ENCODE measurements at places on chromosomes 3 and 15.

DNA sequence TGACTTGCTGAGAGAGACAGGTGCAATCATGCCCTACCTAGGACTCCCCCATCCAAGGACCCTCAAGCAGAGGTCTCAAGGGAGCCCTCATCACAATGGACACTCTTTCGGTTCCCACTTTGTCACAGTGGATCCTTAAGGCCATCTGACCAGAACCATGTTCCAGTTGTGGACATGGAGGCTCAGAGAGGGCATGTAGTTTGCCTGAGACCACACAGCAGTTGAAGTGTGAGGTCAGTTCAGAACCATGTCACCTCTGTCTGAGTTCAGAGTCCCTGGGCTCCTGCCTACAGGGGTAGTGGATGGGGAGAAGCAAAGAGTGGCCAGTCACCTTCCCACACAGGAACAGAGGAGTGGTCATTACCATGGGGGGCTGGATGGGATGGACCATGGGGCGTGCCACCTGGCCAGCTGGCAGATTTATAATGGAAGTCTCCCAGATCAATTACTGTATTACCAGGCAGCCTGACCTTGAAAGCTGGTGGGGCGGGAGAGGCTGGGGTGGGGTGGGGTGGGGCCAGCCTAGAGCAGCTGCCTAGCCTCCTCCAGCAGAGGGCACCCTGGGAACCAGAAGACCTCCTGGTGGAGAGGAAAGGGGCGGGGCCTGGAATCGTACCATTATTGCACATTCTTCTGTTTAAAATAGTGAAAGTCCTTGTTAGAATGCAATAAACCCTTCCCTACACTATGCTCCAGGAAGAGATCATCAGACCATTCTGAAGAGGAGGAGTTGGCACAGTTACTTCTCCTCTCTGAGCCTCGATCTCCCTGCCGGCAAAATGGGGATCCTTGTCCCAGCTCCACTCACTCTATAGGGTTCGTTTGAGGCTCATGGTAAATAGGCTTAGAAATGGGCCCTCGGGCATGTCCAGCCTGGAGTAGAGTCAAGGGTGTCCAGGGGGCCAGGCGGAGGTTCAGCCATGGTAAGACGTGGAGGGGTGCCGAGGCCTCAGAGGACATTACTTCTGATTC lies 26.9 kb upstream of the LINGO1 start:
- DNase-seq: no peak

- DNase-seq: no peak
Measured at GRCh38 chr3:142904639-142905436, 16.0 kb upstream of the PCOLCE2 start.

- no peak for DNase-seq
Measured at GRCh38 chr15:26623071-26623470, 149.8 kb downstream of the GABRB3 start.

DNA sequence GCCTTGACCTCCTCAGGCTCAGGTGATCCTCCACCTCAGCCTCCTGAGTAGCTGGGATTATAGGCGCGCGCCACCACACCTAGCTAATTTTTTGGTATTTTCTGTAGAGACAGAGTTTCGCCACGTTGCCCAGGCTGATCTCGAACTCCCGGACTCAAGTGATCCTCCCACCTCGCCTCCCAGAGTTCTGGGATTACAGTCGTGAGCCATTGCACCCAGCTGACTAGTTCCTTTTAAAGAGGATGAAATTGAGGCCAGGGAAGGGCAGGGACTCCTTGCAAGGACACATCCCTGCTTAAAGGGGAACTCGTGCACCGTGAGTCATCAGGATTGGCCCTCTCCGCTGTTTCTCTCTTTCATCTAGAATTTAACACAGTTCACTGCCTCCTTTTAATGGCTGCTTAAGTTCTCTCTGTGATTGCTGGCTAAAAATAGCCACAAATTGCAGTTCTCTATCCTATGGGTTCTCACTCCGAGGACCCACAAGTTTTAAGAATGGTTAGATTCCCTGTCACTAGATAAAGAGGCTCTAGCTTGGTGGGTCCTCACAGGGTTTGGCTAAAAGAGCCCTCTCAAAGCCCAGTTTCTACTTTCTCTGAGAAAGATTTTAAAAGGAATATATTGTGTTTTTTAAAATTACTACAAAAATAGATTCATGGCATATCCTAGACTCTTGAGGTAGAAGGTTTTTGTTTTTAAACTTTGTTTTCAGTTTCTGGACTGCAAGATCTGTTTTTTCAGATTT lies 1.4 kb downstream of the CRTAP start:
- peak; percentile 13 for DNase-seq

DNA sequence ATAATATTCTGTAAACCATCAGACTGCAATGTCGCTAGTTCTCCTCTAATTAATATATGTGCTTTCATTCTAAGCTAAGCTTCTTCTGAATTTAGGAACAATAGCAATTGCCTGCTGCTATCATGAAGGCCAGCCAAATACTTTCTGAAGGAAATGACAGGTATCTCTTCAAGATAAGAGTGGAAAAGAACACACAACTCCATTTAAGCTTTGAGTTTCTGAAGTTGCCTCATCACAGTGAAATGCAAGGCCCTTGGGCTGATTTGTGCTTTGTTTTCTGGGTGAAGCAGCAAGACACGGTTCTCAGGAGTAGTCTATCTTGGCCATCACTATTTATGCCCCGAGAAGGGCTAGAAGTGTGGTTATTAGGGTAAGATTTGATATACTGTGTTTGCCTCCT lies 6.2 kb downstream of the SLC7A14 start:
- DNase-seq: no peak

DNA sequence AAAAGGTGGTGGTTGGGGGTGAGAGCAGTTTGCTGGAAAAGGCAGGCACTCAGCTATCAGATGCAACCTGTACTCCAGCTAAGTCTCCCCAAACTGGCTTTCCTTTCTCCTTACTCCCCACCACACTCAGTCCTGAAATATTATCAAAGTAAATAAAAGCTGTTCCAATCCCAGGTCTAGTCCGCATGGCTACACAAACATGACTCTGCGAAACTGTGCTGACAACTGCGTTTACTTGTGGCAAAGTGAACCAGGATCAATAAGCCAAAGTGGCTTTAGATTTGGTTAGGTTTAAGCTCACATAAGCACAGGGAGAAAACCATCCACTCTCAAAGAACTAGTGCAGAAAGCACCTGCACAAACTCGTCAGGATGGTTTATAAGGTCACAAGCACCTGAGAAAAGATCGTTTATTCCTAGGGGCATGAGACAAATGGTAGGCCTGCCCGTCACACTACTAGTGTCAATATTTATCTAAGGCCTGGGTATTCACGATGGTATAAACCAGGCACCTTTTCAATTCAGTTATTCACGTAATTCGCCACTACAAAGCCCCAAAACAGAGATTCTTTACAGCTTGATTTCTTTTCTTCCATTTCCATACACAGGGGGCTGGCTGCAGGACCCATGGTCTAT lies 25.3 kb downstream of the LRIG1 start:
- no peak for DNase-seq

- no peak for DNase-seq
Measured at GRCh38 chr3:78818161-78818985, 949.4 kb downstream of the ROBO1 start.

DNA sequence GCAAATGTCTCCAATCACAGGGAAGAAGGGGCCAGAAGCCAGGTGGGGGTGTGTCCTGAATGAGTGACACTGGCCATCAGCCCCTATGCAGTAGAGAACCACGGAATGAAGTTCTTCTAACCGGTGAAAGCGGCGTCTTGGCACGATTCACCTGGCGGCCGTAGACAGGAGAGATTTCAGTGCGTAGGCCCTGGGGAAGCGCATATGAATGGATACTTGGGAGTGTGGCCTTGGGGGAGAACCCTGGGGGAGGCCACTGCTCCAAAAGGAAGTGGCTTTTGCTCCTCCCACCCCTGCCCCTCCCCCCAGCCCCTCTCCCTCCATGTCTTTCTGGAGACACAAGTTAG lies 43.6 kb downstream of the RBPMS2 start:
- DNase-seq: no peak

- peak; percentile 71 for DNase-seq
Measured at GRCh38 chr15:77496715-77497109, 76.0 kb downstream of the HMG20A start.

DNA sequence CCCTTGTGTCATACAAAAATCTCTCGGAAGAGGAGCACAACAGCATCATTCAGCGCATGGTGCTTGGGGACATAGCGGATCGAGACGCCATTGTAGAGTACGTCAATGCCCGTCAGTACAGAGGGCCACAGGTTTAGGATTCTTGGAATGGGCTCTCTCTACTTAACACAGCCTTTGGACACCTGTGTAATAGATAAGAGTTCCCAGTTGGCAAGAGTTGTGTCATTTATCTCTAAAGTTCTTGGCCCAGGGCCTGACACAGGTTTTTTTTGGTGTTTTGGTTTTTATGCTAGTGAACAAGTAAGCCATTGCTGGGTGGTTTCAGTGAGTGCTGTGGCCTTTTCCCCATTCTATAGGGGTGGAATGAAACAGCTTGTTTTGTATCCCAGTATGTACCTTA lies 54.1 kb downstream of the SNRK start:
- DNase-seq: no peak

- no peak for DNase-seq
Measured at GRCh38 chr15:24977686-24978085, 22.9 kb downstream of the SNRPN start.

DNA sequence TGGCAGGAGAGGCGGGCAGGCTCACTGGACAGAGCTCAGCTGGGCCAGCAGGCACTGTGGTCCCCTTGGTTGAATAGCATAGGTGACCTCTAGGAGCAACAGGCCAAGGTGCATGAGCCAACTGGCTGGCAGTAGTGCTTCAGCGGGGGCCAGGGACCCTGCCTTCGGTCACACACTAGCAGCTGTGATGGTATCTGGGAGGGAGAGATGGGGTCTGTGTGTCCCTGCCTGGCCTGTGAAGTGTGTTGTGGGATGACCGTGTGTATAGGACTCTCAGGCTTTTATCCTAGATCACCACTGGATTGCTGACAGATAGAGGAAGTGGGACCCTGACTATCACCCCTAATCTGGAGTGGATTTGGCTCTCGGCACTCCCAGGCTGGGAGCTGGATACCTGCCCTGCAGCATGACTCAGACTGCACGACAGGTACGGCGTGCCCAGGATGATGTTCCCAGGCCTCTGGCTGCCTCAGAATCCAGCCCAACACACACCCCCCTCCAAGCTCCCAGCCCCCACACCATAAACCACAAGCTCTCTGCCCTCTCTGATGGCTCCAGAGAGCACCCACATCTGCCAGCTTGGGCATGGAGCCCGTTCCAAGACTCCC lies 7.8 kb downstream of the RPS17 start:
- no peak for DNase-seq

- DNase-seq: no peak
Measured at GRCh38 chr3:101816215-101817149, 32.8 kb upstream of the NFKBIZ start.

DNA sequence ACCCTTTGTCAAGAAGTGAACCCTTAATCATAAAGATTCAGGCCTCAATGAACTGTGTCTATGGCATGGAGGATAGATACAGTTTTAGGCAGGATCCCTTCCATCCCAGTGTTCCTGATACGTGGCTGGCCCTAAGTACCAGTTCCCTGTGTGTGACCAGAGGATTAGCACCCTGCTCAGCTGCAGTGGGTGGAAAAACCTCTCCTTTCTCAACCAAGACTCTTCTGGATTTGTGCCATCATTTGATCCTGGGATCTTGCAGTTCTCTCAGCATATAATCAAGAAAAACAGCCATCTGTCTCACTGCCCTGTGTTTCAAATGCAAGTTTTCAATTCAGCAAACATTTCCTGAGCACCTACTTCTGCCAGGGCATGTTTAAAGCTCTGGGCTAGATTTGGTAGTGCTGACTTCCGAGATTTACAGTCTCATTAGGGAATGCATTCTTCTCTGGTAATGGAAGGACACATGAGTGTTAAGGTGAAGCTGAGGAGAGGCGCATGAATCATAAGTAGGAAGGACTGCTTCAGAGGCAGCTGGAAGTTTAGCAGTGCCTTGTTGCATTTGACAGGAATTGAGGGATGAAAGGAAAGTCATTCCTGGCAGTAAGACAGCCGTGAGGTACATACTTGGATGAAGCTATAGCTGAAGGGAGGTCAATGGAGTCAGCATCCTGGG lies 388.3 kb downstream of the MFSD1 start:
- DNase-seq: no peak

GRCh38 chr3:52052831-52053306 lies 3.5 kb downstream of the DUSP7 start:
- DNase-seq: peak; percentile 59

DNA sequence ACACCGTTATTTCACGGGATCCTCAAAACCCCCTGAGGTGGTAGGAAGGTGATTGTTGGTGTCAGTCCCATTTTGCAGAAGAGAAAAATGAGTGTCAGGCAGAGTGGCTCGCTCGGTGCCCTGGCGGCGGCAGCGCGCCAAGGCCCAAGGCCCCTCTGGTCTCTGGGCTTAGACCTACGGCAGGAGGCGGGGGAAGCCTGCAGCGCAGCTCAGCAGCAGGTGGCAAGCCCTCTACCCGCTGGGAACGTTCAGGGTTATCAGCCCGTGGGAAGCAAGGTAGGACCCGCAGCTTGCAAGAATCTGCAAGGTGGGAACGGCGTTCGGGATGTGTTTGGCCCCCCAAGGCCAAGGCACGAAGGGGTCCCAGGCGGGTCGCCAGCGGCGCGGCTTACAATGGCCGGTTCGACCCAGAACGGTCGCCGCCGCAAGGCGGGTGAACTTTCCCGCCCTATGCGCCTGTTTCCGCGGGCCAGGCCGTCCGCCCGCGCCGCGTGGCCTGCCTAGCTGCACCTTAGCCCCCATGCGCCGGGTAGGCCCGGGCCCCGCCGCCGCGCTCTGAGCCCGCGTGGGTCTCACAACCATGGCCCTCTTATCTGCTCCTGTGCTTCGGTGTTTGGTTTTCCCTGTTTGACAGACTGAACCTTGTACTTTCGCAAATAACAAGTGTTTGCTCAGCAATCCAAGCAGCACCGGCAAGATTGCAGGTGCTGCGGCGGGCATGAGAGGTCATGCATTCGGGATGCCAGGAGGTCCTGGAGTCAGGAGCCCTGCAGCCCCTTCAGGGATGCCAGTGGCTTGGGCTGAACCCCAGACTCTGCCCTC lies 39.7 kb downstream of the CCNL1 start:
- DNase-seq: no peak

GRCh38 chr15:57393061-57393460 lies 16.8 kb downstream of the CGNL1 start:
- DNase-seq: no peak

- peak; percentile 64 for DNase-seq
Measured at GRCh38 chr3:9316881-9317361, 45.9 kb upstream of the THUMPD3 start.

- no peak for DNase-seq
Measured at GRCh38 chr15:101323793-101324523, 28.9 kb upstream of the SNRPA1 start.

- no peak for DNase-seq
Measured at GRCh38 chr15:68765602-68766368, 54.9 kb downstream of the ANP32A start.

Measured in amygdala (tissue), 56 donors.